ENCODE measurements at places on chromosomes 13 and 19. TPM values are rescaled to one million over a fixed set of nuclear protein-coding genes. Genes with fewer than 3 reads are reported as not detected.

KIR3DL1 gene
- total RNA-seq, result not detected

DNA sequence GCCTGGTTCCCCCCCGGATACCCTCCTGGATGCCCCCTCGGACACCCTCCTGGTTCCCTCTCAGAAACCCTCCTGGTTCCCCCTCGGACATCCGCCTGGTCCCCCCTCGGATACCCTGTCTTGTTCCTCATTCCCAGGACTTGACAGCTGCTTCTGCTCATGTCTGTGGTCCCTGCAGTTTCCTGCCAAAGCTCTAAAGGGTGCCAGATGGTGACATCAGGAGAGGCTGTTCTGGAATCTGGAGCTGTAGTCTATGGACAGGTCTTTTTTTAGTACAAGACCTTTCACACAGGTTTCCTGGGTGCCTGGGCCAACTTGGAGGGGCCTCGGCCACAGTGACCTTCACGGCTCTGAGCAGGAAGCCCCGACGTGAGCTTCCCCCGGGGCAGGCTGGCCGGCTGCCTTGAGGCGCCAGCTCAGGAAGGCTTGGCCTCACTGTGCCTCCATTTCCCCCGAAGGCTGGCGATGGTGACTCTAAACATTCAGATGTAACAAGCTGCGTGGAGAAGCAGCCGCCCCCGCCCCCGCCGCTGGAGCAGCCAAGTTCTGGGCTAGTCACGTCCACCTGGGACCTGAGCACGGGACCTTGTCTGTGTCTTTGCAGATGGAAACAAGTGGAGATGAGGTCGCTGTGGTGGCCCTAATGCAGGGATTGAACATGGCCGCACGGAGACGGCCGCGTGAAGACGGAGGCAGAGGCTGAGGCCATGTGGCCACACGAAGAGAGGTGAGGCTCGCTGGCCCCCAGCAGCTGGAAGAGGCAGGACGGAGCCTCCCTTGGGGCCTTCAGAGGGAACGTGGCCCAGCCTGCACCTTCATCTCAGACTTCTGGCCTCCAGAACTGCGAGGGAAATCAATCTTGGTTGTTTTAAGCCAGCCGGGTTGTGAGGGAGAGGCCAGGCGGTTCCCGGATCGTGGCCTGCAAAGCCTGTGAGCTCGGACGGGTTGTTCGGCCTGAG is 12.7 kb downstream of the SGTA start:
- DNase-seq, result no peak

KL gene
- total RNA-seq, result under 0.01 TPM

SIGLEC5 gene
- total RNA-seq, result not detected

TRAPPC5 gene
- 106 TPM for total RNA-seq

ODAD3 gene
- 0.13 TPM for total RNA-seq

DNA sequence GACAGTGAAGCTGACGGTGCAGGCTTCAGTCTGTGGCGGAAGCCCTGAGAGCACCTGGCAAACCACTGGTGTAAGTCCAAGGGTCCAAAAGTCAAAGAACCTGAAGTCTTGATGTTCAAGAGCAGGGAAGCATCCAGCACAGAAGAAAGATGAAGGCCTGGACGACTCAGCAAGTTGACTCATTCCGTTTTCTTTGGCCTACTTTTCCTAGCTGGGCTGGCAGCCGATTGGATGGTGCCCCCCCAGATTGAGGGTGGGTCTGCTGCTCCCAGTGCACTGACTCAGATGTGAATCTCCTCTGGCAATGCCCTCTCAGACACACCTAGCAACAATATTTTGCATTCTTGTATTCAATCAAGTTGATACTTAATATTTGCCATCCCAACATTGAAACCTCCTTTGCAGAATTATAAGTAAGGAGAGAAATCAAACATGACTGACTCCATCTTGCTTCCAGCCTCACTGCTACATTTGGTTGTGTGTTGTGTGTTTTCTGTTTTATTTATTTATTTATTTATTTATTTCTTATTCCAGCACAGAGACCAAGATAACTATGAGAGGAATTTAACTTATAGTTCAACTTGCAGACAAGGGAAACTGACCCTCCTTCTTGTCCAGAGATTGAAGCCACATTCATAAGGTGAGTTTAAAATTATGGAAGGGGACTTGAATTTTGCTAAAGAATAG is 32.8 kb downstream of the IGFL2 start:
- DNase-seq, result no peak

DNA sequence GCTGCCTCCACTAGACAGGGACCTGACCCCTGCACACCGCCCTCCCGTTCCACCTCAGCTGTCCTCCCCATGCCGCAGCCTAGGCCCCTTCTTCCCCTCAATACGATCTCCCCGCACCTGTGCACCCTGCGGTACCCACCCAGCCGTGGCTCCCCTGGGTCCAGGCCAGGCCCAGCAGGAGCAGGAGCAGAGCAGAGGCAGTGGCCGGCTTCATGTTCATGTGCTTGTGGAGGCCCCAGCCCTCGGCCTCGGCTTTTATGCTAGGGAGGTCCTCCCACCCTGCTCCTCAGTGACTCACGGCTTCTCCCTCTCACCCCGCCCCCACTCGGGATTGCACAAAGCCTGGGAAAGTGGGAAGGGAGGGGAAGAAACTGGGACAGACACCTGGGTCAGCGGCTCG is 11.4 kb upstream of the KRTDAP start:
- DNase-seq, result no peak

- no peak for DNase-seq
These were observed 948.8 kb upstream of the SLC10A2 start for GRCh38 chr13:104014803-104015645.

DNA sequence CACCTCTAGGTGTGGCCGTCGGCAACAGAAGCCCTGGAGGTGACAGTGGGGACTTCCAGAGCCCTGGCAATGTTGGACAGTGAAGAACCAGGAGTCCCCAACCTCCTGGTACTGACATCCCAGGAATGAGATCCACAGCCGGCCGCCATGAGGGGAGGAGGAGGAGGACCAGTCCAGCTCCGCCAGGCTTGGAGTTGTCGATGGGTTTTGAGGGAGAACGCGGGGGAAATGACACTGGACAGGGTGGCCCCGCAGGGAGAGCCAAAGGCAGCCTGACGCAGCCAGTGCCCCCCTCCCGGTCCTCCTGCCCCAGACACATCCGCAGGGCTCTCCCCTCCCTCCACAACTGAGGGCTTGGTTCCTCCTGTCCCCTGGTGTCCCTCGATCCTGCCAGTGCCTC is 57.9 kb downstream of the SPACA7 start:
- DNase-seq, result no peak

CYP2F1 gene
- total RNA-seq, result not detected

DNA sequence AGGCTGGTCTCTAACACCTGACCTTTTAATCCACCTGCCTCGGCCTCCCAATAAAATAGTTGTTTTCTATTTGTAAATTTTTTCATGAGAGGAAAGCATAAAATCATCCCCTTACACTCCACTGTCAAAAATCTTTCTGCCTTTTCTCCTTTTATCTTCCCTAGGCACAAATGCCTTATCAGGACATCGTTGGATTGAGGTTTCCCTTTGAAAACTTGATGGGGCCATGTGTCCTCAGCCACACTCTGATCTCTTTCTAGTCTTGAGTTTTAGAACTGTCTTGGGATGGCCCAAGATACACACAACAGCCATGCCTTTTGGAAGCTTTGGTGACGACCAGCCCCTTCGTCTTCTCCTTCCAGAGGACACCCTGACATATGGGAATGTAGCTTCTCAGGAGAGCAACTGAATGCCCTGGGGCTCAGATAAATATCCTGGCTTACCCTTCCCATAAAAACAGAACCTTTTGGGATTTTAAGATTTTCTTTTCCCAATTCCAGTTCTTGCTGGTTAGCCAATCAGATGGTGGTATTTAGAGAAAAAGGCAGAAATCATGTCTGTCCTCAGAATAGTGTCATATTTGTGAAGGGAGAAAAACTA is 112.4 kb downstream of the ZNF429 start:
- no peak for DNase-seq

EVI5L gene
- 10.6 TPM for total RNA-seq

DNA sequence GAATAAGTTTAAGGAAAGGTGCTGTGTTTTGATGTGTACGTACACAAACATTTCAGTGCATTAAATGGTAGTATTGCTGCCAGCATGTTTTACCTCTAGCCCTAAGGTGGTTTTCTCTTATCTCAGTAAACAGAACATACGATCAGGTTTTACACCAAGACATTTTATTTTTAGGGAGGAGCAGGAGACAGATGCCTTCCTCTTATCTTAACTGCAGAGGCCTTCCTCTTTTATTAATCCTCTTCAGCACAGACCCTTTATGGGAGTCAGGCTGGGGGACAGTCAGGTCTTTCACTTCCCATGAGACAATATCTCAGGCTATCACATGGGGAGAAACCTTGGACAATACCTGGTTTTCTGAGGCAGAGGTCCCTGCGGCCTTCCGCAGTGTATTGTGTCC is 14.9 kb upstream of the ZNF611 start:
- no peak for DNase-seq

GRCh38 chr13:32092496-32092895 is 60.9 kb downstream of the FRY start:
- no peak for DNase-seq

DNA sequence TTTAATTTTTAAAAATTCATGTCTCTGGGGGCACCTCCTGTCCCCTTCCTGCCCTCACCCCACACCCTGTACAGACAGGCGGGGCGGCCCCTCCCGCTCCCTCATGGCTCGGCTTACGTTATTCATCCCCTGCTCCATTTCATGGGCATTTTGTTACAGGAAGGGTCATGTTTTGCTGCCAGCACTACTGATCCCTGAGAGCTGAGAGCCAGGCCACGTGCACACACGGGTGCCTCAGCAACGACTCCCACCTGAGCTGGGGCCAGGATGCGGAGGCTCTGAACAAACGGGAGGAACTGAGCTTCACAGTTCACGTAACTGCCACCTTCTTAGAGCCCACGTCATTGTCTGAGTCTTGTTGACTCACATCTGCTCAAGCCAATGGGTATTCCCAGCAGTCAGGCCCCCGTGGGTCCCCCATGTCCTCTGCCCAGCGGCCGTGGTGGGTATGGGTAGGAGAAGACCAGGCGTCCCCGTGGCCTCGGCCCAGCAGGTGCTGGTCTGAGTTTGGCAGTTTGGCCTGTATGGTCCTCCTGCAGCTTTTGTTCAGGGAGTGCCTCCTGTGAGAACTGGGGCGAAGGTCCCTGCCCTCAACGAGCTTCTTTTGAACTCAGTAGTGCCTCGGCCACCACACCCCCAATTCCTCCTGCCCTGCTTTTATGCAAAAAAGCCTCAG is 16.4 kb upstream of the TMEM255B start:
- no peak for DNase-seq

- no peak for DNase-seq
These were observed 15.3 kb upstream of the LILRA2 start for GRCh38 chr19:54558339-54558738.

GRCh38 chr13:76148374-76148773 is 512.2 kb downstream of the LMO7 start:
- DNase-seq, result no peak

DIRAS1 gene
- total RNA-seq, result 0.13 TPM

DNA sequence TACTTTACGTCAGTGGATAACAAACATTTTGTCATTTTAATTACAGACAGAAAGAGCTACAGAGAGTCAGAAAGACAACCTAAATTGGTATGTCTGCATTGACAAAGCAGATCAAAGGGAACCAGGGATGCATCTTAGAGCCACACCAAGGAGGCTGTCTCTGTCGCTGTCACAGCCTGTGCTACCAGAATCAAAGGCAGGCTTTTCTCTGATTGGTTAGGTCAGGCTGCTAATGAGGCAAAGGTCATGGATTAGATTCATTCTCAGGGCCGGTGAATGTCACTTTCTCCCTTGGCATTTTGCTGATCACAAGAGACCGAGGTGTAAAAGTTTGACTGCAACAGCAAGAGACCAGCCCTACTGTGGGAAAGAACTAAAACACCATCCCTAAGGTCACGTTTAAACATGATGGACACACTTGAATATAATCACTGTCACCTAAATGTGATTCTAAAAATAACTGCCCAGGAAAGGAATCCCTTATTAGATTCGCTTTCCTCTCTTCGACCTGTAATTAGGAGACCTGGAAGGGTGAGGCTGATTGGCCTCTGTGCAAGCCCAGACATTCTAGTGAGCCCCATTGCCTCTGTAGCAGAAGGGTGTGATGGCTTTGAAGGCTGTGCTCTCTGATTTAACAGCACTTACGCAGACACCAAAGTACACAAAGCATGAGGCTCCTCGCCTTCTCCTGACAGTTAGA is 314.4 kb upstream of the NBEA start:
- no peak for DNase-seq

EPS8L1 gene
- total RNA-seq, result 5.7 TPM

ZNF534 gene
- total RNA-seq, result not detected

DNA sequence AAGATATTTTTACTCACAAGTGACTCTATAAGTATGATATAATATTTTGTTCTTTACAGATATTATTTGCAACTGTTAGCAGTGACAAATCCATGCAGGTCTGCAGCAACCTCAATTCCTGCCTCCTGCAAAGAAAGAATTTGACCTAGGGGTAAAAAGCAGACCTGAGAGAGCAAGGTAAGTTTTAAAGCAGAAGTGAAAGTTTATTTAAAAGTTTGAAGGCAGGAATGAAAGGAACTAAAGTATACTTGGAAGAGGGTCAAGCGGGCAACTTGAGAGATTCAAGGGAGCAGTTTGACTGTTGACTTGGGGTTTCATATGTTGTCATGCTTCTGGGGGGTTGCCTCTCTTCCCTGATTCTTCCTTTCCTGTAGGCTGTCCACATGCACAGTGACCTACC is 520.1 kb upstream of the PCDH20 start:
- DNase-seq, result no peak

DNA sequence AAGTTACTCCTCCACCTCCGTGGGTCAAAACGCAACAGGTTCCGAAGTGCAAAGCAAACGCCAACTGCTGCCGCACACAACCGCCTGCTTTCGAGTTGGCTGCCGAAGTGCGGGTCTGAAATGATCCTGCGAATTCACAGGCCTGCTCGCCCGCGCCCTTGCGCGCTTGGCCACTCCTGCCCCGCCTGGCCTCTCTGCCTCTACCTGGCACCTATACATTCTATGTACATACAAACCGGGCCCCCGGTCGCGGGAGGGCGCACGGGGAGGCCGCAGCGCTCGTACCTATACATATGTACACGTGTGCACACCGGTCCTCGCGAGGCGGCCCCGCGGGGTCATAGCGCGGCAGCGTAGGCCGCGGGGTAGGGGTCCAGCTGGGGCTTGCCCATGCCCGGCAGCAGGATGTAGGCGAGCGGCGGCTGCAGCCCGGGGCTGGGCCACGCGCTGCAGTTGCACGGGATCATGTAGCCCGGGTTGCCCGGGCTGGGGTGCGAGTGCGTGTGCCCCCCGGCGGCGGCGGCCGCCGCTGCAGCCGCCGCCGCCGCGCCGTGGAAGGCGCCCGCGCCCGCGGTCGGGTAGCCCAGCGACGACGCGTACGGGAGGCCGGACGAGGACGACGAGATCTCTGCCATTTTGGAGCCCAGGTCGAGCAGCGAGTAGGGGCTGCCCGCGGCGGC is 1.3 kb downstream of the SOX21 start:
- DNase-seq, result no peak

DNA sequence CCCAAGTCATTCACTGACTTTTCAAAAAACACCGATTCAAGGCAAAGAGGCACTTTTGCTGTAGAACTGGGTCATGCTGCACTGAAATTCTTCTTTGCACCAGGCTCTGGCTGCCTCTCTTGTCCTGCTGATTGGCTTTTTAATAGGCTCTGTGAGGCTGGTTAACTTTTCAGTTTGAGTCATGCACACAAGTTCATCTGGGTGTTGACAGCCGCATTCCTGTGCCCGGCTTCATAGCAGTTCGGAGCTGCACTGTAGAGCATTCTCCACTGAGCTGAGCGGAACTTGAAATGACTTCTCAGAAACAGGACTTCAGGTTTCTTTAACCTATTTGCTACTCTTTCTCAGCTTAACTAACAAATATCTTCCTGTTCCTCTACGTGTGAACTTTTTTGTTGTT is 978.3 kb downstream of the UQCRFS1 start:
- DNase-seq, result no peak

ERICH4 gene
- not detected for total RNA-seq

GRCh38 chr19:15897738-15898276 is at the start of gene CYP4F2:
TSS of gene CYP4F2 (minus strand) at chr19:15898074. CDS start at chr19:15897611, 463 bp downstream.
- no peak for DNase-seq

- DNase-seq, result no peak
These were observed 44.3 kb downstream of the COLGALT1 start for GRCh38 chr19:17599780-17600179.
